D341Med (cell line): ENCODE measurements at places on chromosomes 3 and 15.
A peak's percentile ranks its signal among the peaks of the same experiment; 100 is the strongest.

GRCh38 chr3:18951333-18951732 is 197.0 kb upstream of the KCNH8 start:
- no peak for DNase-seq

DNA sequence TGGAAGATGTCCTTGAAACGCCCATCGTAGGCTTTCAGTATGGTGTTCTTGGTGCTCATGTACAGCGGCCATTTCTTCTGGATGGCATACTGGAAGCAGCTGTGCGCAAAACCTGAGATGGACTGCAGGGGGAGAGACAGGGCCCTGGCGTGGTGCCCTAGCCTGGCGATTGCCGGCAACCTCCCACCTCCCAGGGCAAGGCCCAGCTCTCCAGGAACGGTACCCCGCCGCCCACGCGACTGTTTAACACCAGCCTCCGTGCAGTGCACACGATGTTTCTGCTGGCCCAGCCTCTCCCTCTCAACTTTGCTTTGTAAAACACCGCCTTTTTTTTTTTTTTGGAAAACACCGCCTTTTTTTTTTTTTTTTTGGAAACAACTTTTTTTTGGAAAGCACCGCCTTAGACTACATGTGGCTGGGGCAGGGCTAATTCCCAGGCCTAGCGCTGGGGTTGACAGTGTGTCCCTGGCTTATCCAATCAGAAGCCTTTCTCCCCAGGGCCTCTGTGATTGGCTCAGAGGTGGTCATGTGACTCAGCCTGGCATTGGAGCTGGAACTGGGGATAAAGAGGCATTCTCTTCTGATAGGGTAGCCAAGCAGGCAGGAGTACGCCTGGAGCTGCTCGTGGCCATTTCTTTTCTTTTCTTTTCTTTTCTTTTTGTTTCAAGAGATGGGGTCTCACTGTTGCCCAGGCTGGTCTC is 14.7 kb downstream of the IDH2 start:
- DNase-seq, result peak; percentile 74

DNA sequence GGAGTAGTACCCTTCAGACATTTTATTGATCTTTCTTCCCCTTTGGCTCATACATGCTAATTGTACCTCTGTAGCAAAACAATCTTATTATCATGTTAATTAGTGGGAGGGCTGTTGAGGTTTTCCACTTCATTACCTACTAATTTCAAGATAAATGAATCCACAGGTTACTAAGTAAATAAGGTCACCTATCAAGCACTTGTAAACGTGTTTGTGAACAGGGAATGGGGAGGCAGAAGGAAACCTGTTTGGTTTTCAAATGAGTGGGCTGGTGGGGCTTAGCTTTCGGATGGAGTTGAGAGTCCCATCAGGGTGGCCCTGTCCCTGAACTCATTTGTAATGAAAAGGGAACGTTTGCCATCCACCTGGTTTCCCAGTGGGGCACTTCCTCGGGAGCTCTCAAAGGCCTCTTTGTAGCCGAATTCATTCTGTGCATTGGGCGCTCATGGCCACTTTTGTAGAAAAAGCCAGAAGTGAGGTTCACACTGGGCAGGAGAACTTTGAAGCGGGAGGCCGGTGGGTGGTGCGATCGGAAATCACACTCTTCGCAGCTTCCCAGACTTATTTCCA is 419.8 kb upstream of the NR2F2 start:
- DNase-seq, result no peak

DNA sequence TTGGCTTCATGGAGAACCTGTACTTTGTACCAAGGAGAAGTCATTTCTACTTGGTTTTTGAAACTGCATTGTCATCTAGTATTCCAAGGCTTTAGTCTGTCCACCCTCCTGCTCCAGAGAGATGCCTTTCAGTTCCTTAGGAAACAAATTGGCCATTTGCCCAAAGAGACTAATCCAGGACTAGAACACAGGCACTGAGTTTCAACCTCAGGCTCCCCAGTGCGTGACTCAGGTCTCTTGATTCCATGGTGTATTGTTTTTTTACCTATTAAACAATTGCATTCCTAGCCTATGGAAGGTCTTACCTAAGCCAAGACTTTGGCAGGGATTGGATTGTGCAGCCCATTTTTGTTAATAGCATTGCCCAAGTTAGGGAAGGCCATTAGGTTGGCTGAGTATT is 214.8 kb upstream of the CTDSPL start:
- no peak for DNase-seq

DNA sequence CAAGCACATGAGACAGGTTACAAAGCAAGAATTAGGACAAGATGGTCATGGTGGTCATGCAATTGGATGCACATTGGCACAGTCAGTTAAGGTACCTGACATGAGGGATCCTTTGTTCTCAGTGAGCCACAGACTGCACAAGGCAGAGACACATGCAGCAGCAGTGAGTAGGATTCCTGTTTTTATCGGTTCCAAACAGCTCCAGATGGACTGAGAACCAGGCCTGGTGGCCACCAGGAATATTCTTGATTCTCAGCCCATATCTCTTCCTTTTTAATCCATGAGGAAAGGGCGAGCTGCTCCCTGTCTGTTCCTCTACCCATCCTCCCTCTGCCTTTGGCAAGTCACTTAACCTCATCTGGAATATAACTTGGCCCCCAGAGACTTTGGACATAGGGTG is 410.8 kb downstream of the GAP43 start:
- no peak for DNase-seq

DNA sequence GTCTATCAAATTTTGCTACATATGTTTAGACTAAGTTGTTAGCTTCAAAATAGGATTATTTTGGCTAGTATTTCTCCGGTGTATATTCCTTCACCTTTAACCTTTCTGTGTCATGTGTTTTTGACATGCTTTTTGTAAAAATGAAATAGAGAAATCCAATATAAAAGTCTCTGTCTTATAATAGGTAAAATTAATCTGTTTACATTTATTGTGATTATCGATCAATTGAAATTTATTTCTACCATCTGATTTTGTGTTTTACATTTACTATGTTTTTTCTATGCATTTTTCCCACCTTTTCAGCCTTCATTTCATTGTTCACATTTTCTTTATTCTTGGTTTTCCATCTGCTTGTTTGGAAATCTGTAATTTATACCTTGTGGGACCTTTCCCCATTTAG is 11.7 kb upstream of the LHFPL4 start:
- DNase-seq, result no peak

- DNase-seq, result no peak
Measured at GRCh38 chr3:103494512-103494911, 1059.7 kb downstream of the ZPLD1 start.

DNA sequence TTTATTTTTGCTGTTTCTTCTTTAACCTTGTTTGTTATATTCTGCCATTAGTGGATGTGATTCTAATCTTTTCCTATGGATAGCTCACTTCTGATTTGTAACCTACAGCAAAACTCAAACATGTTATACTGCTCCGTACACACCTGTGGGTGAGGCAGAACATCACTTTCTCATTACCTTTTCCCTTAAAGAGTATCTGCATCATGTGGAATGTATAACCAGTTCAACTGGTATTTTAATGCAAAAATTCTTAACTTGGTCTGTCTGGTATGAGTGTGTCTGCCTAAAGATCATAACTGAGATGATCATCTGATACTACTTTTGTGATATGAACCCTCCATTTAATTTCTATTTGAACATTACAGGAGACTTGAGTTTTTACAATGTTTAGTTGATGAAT is 13.0 kb upstream of the UPK1B start:
- DNase-seq, result no peak

DNA sequence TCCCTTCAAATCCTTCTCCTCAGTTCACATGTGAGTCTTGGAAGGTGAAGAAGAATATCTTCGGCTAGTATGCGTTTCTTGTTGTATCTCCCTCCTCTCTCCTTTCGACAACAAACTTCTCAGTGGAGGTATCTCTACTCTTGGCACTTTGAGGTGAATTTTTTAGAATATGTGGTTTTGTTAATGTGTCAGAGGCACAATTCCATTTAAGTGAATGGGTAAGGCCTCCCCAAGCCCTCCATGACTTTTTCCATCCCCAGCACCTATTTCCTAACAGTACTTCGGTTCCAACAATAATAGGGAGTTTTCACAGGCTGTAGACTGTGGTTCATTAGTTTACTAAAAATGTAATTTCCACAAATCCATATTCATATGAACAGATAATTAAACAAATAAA is 74.2 kb downstream of the TM4SF4 start:
- no peak for DNase-seq

GRCh38 chr15:68367226-68367625 is 64.7 kb downstream of the ITGA11 start:
- DNase-seq, result no peak

DNA sequence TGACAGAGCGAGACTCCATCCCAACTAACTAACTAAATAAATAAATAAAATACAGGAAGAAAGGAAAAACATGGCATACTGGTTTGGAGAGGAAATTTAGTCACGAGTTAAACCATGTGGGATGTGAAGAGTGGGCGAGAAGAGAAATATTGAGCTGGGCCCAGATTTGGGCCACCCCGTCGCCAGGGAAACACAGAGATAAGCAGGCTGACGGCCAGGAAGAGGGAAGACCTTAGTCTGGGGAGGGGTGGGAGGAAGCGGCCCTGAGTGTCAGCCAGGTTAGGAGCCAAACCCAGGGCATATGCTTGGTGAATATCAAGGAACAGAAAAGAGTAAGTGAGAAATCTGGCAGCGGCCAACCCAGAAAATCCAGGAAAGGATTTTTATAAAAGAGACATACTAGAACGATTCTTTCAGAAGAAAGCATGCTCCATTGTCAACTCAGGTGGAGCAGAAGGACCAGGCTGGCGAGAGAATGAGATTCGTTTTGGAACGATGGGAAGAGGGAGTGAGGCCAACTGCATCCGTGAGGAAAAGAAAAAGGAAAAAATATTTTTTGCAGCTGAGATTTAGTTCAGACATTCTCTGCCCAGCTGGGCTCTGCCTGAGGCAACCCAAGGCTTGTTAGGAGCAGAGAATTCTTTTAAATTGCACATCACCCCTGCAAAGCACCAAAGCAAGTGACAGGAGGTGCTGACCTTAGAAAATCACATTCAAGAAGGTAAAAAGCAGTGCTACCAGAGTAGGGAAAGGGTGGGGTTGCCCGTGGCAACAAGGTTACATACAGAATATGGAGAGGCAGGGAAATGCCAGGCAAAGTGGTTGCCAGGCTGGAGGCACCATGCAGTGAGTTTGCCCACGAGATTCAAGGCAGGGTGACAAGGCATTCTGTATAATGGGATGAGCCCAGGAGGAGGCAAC is 59.3 kb upstream of the RAD18 start:
- no peak for DNase-seq

- DNase-seq, result no peak
Measured at GRCh38 chr3:22244761-22245521, 493.9 kb upstream of the ZNF385D start.

GRCh38 chr3:38689346-38689745 is 39.9 kb upstream of the SCN5A start:
- DNase-seq, result no peak
